ENCODE measurements at places on chromosomes 6 and 20. TPM values are rescaled to one million over a fixed set of nuclear protein-coding genes. Genes with fewer than 3 reads are reported as not detected.

- peak; percentile 59 for DNase-seq
Observed at GRCh38 chr20:37627060-37627766, 66.6 kb upstream of the CTNNBL1 start.

- no peak for DNase-seq
Observed at GRCh38 chr20:64160118-64160517, 4.1 kb upstream of the MYT1 start.

- no peak for DNase-seq
Observed at GRCh38 chr6:67916399-67916798, 718.7 kb upstream of the ADGRB3 start.

GRCh38 chr6:72740135-72740534 is 118.3 kb downstream of the KCNQ5 start:
- peak; percentile 9 for DNase-seq

GRCh38 chr6:154080461-154081189 is 41.6 kb downstream of the OPRM1 start:
- no peak for DNase-seq

GRCh38 chr20:11585752-11586352 is 331.8 kb upstream of the BTBD3 start:
- no peak for DNase-seq

- no peak for DNase-seq
Observed at GRCh38 chr20:19557291-19557690, 200.8 kb upstream of the RIN2 start.

DNA sequence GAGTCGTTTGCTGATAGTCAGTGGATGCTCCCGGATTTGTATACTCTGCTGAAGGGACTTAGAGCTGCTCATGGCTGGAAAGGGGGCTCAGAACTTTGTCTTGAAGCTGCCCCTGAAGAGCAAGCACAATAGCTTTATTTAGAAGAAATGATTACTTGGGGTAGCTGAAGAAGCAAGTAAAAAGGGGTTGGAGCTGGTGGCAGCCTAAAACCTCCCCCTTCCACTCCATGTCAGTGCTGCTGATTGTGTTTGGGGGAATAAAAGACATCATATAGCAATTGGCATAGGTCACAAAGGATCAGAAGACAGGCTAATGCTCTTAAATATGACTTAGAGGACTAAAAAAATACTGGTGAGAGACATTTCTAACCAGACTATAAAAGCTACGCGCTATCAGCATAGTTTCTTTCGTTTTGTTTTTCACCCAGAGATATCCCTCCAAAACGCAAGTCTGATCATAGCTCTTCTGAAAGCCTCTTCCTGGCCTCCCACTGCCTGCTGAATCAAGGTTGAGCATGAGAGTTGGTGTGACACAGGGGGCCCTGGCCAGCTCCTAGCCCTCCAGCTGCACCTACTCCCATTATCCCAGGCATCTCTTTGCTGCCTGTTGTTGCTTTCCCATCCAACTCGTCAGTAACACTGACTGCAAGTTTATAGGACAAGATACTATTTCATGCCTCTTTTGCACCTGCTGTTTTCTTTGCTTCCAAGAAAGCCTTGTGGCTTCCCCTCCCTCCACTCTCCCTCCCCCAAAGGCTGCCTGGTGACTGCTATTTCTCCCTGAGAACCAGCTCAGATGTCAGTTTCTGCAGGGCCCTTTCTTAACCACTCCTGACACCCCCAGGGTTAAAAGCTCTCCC is 33.9 kb upstream of the SGK1 start:
- DNase-seq, result peak; percentile 25

GRCh38 chr6:160035241-160035640 is 66.4 kb downstream of the IGF2R start:
- no peak for DNase-seq

GRCh38 chr6:82353848-82354247 is 9.8 kb upstream of the TPBG start:
- no peak for DNase-seq

DNA sequence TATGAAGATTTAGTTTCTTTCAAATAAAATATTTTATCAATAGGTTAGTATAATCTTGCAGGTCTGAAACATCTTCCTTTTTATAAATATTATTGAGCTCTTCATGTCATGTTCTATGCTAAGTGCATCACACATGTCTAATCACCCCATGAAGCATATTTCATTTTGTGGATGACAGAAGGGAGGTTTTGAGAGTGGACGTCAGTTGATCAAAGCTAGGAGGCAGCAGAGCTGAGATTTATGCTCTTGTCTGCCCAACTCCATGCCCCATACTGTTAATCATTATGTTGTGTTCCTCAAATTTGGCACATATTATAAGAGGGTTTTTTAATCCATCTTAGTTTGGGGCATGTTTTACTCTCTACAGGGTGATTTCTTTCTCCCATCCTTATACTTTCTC is 22.7 kb downstream of the DSE start:
- DNase-seq, result no peak

- peak; percentile 84 for DNase-seq
Observed at GRCh38 chr20:62776692-62777527, 19.4 kb upstream of the MRGBP start.

DNA sequence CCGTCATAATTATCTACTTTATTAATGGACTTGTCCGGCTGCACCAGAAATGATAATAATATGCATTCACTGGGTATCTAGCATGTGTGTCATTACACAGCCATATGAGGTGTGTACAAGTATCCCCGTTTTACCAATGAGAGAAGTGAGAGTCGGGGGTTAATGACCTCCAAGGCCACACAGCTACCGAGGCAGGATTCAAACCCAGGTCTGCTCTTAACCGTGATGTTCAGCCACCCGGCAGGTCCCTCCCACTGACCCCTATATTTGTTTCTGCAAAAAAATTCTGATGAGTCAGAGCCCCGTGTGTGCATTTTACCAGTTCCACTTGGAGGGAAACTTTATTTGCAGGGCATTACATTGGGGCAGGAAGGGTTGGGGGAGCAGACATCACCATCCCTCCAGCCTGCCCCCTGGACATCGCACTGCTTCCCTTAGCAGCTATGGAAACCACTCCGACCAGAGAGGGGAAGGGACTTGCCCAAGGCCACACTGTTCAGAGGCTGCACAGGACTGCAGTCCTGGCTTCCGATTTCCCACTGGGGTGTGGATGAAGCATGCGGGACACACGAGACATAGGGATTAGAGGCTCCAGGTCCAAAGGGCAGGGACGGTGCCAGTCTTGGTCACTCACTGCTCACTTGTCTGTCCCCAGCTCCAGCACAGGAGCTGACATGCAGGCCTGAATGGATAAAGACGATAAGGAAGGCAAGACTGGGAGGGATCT is 10.1 kb upstream of the SRC start:
- no peak for DNase-seq

DNA sequence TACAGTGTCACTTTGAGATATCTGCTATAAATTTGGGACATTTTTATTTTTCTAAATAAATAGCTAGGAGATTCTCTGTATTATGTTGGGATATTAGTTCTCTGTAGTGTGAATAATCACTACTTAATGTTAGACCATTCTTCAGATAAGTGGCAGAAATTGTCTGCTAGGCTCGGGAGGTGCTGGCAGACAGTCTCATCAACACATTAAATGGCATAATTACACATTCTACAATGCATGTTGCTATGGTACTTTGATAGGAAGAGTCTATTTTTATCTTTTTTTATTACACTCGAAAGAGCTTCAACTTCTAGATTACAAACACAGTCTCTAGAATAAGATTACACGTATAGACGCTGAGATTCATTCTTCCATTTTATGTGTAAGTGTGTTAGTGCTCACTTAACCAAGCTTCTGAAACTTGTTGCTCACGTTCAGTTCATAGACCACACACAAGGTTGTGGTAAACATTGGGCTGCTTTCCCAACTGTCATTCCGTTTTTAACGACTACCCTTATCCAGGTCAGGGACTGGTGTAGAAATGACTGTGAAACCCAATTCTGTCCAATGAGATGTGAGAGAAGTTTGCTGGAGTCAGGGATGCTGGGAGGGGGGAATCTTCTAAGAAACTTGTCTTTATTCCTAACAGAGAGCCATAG is 78.6 kb downstream of the TPBG start:
- DNase-seq, result no peak

- DNase-seq, result no peak
Observed at GRCh38 chr20:1038205-1038604, 36.1 kb upstream of the RSPO4 start.

GRCh38 chr20:57647006-57647932 is 27.0 kb upstream of the ZBP1 start:
- DNase-seq, result no peak

DNA sequence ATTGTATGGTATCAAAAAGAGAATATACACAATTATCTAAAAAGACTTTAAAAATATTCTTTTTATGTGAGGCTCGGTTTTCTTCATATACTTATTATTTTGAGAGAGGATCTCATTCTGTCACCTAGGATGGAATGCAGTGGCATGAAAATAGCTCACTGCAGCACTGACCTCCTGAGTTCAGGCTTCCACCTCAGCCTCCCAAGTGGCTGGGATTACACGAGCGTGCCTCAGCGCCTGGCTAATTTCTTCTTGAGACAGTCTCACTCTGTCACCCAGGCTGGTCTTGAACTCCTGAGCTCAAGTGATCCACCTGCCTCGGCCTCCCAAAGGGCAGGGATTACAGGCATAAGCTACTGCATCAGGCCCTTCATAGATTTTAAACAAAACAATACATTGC is 10.7 kb downstream of the DEK start:
- DNase-seq, result no peak

- DNase-seq, result no peak
Observed at GRCh38 chr20:40192529-40192928, 496.5 kb downstream of the MAFB start.

DNA sequence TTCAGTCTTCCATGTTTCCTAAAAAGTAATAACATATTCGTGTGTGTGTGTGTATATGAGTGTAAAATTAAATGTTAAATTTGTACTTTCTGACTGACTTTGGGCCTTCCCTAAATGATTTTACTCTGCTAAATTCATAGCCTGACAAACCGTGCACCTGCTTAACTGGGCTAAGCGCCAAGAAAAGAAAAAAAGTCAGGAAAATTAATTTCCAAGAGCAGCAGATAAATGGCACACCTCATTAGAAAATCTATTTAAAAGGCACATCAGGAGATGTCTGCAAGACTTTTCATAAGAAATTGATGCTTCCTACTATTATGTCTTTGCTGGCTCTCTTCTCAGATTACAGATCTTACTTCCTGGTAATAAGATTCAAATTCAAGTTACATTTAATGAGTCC is 72.4 kb downstream of the TRDN start:
- no peak for DNase-seq

- DNase-seq, result no peak
Observed at GRCh38 chr6:73308712-73309534, 45.2 kb downstream of the DPPA5 start.

GRCh38 chr20:45098103-45098773 is 2.7 kb downstream of the KCNS1 start:
- DNase-seq, result peak; percentile 61

DNA sequence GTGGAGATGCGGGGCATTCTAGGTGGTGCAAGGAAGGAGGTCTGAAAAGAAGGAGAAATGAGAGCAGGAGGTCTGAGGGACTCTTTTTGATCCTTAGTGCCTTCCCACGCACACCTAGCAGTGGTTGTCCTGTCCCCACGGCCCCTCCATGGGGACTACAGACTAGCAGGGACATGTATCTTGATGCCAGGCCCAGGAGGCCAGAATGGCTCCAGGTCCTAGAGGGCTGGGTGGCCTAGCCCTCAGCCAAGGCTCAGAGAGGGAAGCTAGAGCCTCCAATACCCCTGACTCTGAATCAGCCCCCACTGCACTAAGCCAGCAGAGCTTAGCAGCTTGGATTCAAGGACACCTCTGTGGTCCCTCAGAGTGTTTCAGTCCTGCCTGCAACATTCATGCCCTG is 16.7 kb upstream of the BLCAP start:
- no peak for DNase-seq

- DNase-seq, result no peak
Observed at GRCh38 chr6:2008383-2008976, 236.9 kb downstream of the GMDS start.

DNA sequence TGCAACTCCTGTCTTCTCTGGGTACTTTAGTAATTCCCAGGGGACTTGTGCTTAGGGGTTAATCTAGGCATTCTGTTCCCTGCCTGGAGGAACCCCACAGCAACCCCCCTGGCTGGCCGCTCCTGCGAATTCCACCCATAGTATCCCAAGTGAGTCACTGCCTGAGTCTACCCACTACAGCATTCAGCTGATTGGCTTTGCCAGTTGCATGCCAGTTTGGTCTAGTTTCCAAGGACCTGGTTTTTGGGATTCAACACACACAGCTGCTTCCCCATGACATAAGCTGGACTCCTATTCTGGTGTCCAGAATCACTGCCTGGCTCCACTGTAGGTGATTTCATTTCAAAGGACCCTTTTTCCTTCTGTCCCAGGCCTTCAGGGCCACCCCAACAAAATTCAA is 40.3 kb downstream of the PLCG1 start:
- no peak for DNase-seq

DNA sequence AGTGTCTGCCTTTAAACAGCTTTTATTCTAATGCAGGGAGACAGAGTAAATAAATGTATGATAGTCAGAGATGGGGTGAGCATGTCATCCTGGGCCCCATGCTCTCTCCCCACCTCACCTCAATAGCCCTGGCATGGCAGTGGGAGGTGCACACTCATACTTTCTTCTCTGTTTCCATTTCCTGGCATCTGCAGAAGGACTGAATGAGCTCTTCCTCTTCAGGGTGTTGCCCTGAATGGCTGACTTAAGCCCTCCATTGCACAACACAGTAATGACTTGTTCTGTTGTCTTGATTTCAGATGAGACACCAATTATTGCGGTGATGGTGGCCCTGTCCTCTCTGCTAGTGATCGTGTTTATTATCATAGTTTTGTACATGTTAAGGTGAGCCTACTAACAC is 57.0 kb upstream of the GNRH2 start:
- DNase-seq, result peak; percentile 90

DNA sequence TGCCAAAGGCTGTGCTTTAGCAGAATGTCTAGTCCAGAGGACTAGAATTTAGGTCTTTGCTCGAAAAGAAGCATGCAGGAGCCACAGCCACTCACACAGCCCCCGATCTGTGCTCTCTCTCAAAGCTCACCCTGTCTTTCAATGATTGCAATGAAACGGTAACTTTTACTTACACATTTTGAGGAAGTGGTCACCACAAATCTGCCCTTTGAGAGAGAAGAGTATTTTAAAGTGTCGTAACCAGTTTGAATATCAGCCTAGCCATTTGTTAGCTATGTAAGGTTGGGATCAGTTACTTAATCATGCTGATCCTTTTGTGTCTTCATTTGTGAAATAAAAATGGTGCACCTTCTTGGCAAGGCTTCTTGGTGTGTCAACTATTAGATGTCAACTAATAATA is 209.0 kb downstream of the TFAP2A start:
- DNase-seq, result no peak

- DNase-seq, result no peak
Observed at GRCh38 chr20:32040142-32040953, 11.7 kb upstream of the HCK start.

PRSS16 gene
- 2.3 TPM for total RNA-seq

CDH4 gene
- 0.21 TPM for total RNA-seq

HMGCLL1 gene
- total RNA-seq, result not detected

WFDC10B gene
- total RNA-seq, result not detected

BAG2 gene
- 7.2 TPM for total RNA-seq

HDDC2 gene
- total RNA-seq, result 92.3 TPM

CFB gene
- 0.82 TPM for total RNA-seq

PAK5 gene
- not detected for total RNA-seq

UCKL1 gene
- total RNA-seq, result 29.6 TPM

REM1 gene
- not detected for total RNA-seq

CTAGE9 gene
- not detected for total RNA-seq

CNKSR3 gene
- 0.12 TPM for total RNA-seq

HSPA12B gene
- not detected for total RNA-seq

DNMT3B gene
- total RNA-seq, result 1.7 TPM

NR2E1 gene
- total RNA-seq, result not detected

EYA2 gene
- total RNA-seq, result not detected

SHLD1 gene
- 9.0 TPM for total RNA-seq

HCK gene
- total RNA-seq, result not detected

PRPH2 gene
- not detected for total RNA-seq

All from activated CD4-positive, alpha-beta memory T cell treated with anti-CD3 and anti-CD28 coated beads for 36 hours (primary cell).